ENCODE measurements at places on chromosomes 1 and 21.

DNA sequence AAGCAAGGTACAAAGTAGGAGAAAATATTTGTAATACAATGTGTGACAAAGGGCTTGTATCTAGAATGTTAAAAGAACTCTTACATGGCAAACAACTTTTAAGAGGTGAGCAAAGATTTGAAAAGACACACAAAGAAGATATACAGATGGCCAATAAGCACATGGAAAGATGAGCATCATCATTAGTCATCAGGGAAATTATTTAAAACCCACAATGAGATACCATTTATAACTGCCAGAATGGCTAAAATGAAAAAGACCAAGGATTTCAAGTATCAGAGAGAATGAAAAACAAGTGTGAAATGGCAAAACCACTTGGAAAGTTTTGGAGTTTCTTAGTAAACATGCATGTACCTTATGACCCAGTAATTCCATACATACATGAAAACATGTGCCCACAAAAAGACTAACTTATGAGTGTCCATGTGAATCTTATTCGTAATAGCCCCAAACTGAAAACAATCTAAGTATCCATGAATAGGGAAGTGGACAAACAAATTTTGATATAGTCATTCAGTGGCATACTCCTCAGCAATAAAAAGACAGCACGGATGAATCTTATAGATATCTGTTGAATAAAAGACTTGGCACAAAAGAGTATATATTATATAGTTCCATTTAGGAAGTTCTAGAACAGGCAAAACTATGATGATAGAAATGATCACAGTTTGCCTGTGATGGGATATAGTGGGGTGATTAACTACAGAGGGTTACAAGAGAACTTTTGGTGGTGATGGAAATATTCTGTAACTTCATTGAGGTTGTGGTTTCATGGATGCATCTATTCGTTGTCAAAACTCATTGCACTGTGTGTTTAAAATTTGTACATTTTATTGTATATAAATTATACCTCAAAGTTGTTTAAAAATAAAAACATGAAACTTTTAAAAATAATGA lies 82.0 kb downstream of the DISP1 start:
- no peak for DNase-seq

DNA sequence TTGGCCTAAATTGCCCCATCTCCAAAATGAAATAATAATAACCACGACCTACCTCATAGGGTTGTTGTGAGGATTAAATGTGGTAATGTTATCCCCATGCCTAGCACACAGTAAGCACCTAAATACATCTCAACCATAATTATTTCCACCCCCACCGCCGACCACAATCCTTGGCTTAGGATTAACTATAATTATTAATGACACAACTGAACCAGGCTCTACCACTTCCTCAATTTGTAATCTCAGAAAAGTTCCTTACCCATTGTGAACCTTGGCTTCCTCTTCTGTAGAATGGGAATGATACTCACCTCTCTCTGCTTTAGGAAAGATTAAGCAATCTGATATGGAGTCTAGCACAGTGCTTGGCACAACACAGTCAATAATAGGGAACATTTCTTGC lies 44.3 kb upstream of the TACSTD2 start:
- DNase-seq: no peak

GRCh38 chr1:14616632-14617396 lies 18.3 kb downstream of the KAZN start:
- DNase-seq: no peak

GRCh38 chr1:28682840-28683239 lies 14.3 kb downstream of the GMEB1 start:
- DNase-seq: no peak

DNA sequence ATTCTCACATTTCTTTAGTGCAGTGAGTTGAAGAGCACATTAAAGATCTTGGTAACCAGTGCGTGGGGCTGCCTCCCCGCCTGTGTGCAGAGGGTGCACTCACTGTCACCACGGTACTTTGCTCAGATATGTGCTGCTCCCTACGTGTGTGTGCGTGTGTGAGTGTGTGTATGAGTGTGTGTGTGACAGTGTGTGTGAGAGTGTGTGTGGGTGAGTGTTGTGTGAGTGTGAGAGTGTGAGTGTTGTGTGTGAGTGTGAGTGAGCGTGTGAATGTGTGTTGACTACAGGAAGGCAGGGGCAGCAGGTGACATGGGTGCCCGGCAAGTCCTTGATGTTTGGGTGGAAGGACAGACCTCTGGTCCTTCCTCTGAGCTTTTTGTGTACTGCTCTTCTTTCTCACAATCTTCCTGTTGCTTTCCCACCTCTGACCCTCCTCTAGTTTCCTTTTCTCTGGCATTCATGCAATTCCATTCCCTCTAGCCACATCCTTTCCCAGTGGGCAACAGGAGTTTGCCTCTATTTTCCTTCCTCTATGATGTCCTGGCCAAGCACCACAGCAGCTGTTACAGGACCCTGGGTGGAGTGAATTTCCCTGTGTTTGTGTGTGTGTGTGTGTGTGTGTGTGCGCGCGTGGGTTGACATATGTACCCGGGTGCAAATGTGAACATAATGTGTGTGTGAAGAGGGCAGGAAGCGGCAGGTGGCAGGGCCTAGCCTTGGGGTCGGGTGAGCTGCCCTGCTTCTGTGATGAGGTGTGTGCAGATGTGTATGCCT lies 19.8 kb downstream of the LHX4 start:
- no peak for DNase-seq
